Sigmoid colon (tissue), 7 donors: ENCODE measurements at places on chromosomes 11 and 22. TPM values are rescaled to one million over a fixed set of nuclear protein-coding genes. Genes with fewer than 3 reads are reported as not detected.

Gene NPTXR
- 3.9 TPM for total RNA-seq

Gene GUCY1A2
- 1.8 TPM for total RNA-seq

Gene IL18
- total RNA-seq = 9.8 TPM

Gene TYMP
- 22.1 TPM for total RNA-seq

Gene OR56A3
- not detected for total RNA-seq

Gene ELFN2
- under 0.01 TPM for total RNA-seq
